H4 (cell line): ENCODE measurements at places on chromosomes 5 and 9.

DNA sequence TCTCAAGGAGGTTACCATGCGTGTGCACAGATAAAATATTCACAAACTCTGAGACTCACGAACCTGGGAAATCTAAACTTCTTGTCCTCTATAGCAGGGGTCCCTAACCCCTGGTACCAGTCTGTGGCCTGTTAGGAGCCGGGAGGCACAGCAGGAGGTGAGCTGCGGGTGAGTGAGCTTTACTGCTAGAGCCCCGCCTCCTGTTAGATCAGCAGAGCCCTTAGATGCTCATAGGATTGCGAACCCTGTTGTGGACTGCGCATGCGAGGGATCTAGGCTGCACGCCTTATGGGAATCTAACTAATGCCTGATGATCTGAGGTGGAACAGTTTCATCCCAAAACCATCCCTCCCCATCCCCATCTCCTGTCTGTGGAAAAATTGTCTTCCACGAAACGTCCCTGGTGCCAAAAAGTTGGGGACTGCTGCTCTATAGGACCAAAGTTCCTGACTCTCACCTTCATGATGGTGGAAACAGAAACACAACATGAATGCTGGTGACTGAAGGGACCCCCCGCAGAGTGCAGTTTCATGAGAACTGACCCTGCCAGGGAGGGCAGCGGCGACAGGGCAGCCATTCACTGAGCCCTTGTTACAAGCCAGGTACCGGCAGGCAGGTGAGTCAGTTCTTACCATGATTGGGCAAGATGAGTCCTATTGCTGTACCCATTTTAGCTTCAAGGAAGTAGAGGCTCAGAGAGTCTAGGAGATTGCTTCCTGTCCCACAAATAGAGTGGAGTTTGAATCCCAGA is 181.9 kb downstream of the RGS3 start:
- DNase-seq = no peak

- no peak for DNase-seq
Observed at GRCh38 chr9:2337627-2338026, 284.0 kb upstream of the VLDLR start.

DNA sequence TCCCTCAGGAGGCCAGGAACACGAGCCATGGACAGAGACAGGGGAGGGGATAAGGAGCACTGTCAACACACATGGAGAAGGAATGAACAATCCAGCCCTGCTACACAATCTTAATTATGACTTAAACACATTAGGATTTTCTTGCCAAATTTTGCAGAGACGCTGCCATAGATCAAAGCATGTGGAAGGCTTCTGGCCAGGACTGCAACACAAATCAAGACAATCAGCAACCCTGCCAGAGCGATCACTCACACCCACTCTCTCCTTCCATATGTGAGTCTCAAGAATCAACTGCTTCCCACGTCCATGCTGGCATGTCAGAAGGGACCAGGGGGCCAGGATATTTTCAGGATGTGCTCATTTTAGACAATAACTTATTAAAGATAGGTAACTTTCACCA is 85.6 kb downstream of the ROR2 start:
- DNase-seq = no peak

- DNase-seq = no peak
Observed at GRCh38 chr5:170038241-170038640, 57.9 kb upstream of the INSYN2B start.

GRCh38 chr5:153899746-153900145 is 139.0 kb downstream of the FAM114A2 start:
- no peak for DNase-seq

DNA sequence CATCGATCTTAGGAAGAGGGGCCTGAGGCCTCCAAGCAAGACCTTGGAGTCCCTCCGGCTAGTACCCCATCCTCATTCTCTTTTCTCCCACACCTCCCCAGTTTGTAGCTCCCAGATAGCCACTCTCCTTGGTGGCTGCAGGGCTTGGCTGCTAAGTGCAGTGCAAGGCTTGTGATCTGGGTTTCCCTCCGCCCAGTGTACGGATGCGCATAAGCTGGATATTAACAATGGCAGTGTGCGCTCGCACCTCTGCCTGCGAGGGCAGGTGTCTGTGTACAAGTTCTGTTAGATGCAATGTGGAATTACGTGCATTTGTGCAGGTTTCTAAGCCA is 71.0 kb upstream of the TBCA start:
- DNase-seq = no peak

GRCh38 chr5:67032921-67033664 is 163.5 kb downstream of the CD180 start:
- DNase-seq = no peak
